ENCODE measurements at places on chromosomes 2 and 18.

GRCh38 chr2:239164335-239164871, 236.4 kb downstream of the HDAC4 start:
- DNase-seq: no peak

GRCh38 chr18:24322584-24323136, 75.0 kb downstream of the OSBPL1A start:
- peak; percentile 19 for DNase-seq

- no peak for DNase-seq
These were observed 1733.6 kb upstream of the CELF4 start for GRCh38 chr18:39299152-39299551.

DNA sequence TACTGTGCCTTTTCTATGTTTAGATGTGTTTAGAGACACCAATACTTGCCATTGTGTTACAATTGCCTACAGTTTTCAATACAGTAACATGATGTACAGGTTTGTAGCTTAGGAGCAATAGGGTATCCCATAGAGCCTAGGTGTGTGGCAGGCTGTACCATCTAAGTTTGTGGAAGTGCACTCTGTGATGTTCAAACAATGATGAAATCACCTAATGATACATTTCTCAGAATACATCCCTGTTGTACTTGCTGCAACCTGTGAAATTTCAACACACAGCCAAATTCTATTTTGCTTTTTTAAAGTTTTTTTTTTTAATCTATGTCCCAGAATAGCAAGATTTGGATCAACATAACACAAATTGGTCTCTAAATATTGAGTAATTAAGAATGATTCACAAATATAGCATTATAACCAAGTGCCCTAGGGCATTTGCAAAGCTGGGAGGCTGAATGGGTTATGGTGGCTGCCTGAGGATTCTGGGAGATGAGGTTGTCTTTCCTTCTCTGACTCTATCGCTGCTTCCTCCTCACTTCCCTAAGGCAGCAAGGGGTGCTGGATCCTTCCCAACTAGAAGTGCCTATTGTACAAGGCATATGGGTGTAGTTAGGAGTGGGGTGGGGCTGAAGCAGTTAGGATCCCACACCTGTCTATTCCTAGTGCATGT, 78.3 kb downstream of the SKA1 start:
- no peak for DNase-seq

DNA sequence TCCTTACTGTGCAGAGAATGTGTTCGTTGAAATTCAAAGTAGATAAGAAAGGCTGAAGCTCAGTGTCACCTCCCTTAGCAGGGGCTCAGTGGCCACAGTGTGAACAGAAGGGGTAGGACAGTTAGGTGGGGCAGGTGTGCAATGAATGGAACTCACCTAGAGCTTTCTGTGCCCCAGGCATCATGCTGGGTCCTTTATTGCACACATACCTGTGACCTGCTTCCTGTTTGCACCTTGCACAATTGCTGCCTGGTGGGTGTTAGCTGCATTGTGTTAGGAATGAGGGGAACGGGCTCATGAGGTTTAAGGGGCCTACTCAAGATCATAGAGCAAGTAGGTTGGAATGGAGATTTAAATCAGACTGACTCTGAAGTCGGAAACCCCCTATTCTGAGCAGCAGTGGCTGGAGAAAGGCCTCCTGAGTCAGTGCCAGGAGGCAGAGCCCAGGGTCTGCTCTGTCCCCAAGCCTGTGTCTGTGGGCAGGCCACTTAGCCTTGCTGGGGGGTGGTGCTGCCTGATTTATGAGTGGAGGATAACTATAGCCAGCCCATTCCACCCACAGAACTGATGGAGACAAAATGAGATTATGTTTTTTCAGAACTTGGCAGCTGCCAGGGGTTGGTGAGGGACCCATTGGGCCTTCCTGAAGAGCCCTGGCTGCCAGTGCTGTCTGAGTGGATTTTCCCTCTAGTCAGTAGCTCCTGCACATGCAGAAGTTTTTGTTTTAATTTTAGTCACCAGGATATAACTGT, 76.2 kb downstream of the NPAS2 start:
- DNase-seq: no peak

DNA sequence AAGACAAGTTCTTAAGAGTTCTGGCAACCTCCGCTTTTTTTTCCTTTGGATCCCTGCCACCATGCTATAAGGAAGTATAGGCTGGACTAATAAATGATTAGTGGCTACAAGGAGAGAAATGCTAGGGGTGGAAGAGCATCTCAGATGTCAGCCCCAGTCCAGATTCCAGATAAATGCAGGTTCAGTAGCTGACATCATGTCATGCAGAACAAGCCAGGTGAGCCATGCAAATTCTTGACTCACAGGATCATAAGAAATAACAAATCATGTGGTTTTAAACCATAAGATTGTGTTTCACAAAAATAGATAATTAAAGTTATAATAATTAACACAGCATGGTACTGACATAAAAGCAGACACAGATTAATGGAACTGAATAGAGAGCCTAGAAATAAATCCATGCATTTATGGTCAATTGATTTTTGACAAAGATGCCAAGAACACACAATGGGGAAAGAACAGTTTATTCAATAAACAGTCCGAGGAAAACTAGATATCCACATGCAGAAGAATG, 152.9 kb upstream of the SESTD1 start:
- no peak for DNase-seq

DNA sequence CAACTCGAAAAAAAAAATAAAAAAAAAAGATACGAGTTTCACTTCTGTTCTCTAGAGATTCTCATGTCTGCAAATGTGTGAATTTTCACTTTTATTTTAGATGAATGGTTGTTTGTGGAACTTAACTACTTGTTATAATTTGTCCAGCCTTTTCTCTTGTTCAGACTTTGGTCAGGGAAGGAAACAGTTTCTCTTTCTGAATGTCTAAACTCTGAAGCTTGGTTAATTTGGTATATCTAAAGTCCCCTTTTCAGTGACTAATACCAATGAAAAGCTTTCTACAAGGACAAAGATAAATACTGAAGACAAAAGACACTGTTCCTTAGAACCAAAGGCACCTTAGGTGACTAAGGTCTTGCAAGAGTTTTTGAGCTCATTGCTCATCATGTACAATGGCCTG, 144.4 kb upstream of the PIEZO2 start:
- no peak for DNase-seq

- no peak for DNase-seq
These were observed 27.8 kb upstream of the C2orf74 start for GRCh38 chr2:61134141-61134540.

DNA sequence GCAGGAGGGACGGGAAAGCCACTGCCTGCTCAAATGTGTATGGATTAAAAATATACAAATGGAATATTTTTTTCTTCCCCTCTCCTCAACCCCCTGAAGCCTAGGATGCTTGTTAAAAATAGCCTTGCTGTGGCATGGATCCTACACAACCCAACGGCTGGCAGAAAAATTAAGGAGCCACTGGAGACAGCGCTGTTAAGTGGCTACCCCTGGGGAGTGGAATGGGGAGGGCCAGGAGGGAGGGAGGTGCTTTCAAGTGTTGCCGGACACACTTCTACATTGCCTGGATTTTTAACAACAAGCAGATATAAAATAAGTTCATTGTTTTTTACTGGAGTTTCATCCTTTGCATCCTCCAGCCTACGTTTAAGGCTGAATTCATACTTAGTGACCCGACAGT, 66.6 kb downstream of the ZBTB7C start:
- DNase-seq: no peak

DNA sequence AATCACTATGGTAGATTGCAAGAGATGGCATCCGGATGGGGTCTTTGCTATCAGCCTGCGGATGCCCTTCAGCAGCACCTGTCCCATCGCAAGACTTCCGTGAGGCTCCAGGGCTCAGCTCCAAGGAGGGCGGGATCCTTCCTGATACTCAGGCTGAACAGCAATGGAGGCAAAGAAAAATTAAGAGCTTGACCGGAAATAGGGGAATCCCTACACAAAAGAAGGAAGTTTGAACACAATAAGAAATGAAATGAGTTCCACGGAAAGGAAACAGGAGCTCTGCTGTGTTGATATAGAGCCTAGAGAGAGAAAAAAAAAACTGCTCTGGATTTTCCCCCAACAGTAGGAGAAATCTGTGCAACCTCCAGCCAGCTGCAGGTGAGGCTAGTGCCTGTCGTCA, 91.9 kb downstream of the ARL4C start:
- DNase-seq: no peak

- peak; percentile 58 for DNase-seq
These were observed 62.8 kb upstream of the NEUROD1 start for GRCh38 chr2:181742922-181743722.

Data from COLO829 (cell line).